Iris pigment epithelial cell (primary cell): ENCODE measurements at places on chromosomes 4 and X.

- no peak for DNase-seq
These were observed 5.7 kb downstream of the CLDN22 start for GRCh38 chr4:183314336-183314735.

GRCh38 chrX:14073071-14073470 is 43.4 kb upstream of the GEMIN8 start:
- DNase-seq: no peak

- peak; percentile 64 for DNase-seq
These were observed 33.1 kb downstream of the OSTC start for GRCh38 chr4:108683479-108683878.

DNA sequence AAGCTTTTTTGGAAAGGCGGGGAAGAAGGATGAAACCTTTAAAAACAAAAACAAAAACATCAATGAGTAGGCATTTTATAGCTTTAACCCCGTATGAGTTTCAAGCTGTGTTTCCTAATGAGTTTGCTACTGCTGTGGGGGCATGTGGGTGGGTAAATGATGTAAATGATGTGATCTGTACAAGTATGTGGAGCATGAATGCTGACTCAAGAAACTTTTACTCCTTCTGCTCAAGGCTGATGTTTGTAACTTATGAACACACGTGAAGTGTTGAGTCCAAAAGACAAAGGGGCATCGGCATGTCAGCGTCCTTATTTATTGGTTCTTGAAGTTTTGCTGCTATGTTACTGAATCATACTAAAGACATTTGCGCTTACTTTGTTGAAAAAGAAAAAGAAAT is 76.9 kb downstream of the CLCN4 start:
- DNase-seq: peak; percentile 34

DNA sequence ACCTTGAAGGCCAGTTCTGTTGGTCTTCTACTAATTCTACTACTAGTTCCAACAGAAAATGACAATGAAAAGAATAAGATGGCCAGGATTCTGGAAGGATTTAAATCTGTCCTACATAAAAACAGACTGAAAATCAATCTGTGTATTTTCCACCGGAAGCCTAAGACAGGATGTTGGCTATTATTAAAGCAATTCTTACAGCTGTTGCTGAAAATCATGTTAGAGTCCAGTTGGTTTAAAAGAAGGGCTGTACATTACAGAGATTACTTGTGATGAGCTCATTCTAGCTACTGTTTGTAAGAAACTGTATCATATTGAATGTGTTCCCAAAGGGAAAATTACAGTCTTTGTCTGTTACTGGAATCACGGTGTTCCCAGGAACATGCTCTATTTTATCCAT is 54.8 kb upstream of the MAGEB16 start:
- DNase-seq: no peak

DNA sequence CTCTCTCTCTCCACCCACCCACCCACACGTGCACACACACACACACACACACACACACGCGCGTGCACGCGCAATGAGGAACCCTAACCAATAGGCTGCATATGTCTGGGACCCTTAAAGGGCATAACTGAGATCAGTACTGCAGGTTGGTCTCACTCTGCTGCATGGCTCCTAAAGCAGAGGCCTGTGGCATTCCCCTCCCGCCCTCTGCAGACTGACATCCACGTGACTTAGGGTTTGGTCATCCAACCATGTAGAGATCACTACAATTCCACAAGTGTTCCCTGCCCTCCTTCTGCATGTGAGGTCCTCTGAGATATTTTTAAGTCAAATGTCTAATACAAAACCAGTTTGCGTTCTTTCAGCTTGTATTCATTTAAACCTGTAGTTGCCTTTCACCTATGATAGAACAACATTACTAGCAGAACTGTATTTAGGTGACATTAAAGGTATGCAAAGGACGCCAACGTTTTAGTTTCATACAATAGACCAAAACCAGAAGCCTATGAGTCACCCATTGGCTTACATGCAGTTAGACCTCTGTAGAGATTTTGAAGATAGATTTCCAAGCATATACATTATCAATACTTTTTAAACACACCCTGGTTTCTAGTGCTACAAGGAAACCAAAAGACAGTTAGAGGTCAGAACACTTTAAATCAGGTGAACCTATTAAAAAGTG is 10.1 kb downstream of the XAGE5 start:
- DNase-seq: no peak

GRCh38 chrX:120824021-120824420 is 51.6 kb downstream of the CT47B1 start:
- peak; percentile 55 for DNase-seq

GRCh38 chr4:185142912-185143600 is at the start of gene SLC25A4:
Gene SLC25A4, plus strand, starts transcription at chr4:185143266. Its CDS starts 107 bp downstream, at chr4:185143373.
- DNase-seq: peak; percentile 64

- DNase-seq: peak; percentile 87
These were observed 14.0 kb downstream of the SORCS2 start for GRCh38 chr4:7206385-7206784.

GRCh38 chr4:162163892-162164759 is at the start of gene FSTL5:
Gene FSTL5, minus strand, starts transcription at chr4:162164000. Its CDS starts 52,604 bp downstream, at chr4:162111396.
- DNase-seq: peak; percentile 82

DNA sequence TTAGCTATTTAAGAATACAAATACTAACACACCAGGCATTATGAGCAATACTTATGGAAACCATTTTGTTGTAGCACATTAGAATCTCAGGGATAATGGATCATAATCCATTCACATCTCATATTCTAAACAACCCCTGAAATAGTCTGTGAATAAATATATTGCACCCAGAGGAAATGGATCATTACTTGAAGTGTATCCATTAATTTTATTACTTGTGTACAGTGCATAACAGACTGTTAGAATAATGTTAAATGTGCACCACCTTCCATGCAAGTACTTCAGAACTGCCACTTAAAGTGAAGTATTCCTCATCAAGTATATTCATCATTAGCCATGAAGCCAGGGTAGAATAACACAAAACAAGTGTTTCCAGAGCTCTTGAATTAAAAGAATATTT is 715.5 kb downstream of the DMD start:
- DNase-seq: no peak

DNA sequence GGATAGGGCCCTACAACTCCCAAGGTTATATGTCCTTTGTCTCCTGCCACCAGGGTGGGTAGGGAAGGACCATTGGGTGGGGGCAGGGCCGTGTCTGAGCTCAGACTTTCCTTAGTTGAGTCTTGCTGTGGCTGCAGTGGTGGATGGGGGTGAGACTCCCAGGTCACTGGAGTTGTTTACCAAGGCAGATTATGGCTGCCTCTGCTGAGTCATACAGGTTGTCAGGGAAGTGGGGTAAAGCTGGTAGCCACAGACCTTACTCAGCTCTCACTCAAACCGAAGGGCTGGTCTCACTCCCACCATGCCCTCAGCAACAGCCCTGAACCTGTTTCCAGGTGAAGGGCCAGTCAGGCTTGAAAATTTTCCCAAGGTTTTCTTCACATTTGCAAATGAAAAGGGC is 58.8 kb upstream of the FAAH2 start:
- DNase-seq: no peak

- peak; percentile 95 for DNase-seq
These were observed 14.7 kb upstream of the ANXA5 start for GRCh38 chr4:121711263-121712000.

GRCh38 chr4:168631241-168632162 is 134.7 kb downstream of the PALLD start:
- DNase-seq: peak; percentile 71

- DNase-seq: no peak
These were observed 13.6 kb upstream of the SEPTIN6 start for GRCh38 chrX:119706616-119707015.

- peak; percentile 69 for DNase-seq
These were observed 944 bp downstream of the SNX25 start for GRCh38 chr4:185210102-185210981.

DNA sequence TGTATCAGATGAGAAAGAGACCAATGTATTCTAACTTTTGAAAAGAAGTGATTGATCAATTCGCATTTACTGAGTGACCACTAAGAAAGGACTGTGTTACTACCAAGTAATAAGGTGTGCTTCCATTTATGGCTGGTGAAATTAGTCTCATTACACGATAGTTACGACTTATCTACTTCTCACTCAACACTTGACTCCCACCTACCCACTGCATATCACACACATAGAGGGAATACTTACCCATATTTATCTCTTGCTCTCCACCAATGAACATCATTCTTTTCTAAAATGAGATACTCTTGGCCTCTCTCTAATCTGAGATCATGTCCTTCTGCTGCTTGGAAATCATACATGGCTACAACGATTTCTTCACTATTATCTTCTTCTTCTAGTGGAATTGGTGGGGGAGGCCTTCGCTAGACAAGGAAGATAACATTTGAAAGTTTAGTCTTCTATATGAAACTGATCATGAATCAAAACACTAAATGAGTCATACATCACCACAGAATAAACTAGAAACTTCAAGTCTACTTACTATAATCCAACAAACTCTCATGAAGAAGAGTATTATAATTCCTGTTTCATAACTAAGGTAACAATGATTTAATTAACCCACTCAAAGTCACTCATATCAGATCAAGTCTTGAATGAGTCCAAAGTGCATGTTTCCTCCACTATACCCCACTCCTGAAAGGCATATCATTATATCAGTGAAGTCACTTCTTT is 33.7 kb upstream of the TXK start:
- DNase-seq: peak; percentile 12

- no peak for DNase-seq
These were observed 45.3 kb downstream of the SHOX start for GRCh38 chrX:675955-676295.

DNA sequence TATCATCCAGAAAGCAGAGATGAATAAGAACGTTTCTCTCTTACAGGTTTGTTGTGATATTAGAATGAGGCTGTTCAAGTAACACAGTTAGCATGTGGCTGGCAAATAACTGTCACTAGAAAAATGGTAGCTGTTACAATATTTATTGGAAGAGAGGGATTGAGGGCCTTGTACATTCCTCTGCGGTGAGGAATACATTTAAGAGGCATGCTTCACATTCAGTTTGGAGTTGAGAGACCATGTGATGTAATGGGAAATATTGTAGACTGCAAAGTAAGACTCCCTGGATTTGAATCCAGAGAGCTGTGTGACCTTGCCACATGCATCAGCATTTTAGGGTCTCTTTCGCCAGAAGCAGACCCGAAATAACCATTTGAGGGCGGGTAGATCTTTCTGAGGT is 104.8 kb upstream of the KIT start:
- DNase-seq: no peak

DNA sequence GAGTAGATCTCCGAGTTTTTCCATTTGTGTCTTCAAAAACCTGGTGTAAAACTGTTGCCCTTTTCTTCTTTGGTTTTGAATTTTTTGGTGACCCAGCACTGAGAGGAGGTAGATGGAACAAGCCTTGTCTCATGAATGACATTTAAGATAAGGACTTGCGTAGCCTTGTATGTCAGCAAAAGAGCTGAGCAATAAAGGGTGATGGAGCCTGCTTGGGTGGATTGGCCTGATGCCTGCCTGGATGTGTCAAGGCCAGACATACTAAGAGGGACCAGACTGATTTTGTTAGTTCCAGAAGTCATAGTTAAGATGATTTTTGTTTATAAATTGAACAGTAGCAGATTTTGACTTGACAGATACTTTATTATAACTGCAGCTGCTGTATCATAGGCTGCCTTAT is 134.9 kb downstream of the POLA1 start:
- no peak for DNase-seq

DNA sequence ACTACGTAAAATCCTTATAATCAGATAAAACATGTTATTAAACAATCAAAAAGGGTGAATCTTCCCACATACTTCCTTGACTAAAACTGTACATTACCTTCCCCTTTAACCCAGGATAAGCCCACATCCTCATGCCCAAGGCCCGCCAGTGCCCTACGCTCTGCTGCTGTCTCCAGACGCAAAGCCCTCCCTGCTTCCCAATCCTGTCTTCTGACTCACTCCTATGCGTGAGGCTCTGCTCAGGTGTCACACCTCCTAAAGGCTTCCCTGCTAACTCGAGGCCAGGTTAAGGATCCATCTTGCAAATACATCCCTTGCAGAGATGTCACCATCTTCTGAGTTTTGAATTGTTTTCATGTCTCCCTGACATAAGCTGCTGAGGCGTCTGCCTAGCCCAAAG is 61.6 kb downstream of the STX18 start:
- no peak for DNase-seq

- no peak for DNase-seq
These were observed 15.8 kb downstream of the SMAD1 start for GRCh38 chr4:145497199-145498149.

DNA sequence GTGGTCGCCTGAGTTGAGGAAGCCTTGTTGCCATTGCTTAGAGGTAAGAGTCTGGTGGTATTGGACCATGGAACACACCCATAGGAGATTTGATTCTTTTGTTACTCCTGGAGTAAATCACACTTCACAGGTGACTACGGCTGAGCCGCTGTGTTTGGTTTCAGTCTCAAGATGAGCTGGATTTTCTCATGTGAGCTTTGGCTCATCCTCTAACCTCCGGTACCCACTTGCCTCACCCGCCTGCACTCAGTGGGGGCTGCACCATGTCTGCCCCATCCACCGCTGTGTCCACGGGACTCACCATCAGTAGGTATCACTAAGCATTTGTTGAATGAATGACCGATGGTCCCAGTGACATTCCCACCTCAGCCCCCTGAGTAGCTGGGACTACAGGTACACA is 52.7 kb downstream of the HTT-AS start:
- no peak for DNase-seq

DNA sequence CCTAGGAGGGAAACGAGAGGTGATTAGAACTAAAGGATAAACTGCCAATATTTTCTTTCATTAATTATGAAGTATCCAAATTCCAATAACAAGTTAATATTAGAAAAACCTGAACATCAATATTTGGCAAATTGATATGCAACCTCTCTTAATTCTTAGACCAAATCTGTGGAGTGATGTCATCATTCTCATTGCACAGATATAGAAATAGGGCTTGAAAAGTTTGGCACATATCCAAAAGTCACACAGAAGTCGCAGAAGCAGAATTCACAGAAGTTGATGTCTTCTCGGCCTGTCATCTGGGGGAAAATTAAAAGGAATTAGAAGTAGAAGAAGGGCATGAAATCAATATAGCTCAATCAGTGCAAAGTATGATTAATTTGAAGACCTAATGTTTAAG is 36.9 kb downstream of the ENPEP start:
- no peak for DNase-seq

DNA sequence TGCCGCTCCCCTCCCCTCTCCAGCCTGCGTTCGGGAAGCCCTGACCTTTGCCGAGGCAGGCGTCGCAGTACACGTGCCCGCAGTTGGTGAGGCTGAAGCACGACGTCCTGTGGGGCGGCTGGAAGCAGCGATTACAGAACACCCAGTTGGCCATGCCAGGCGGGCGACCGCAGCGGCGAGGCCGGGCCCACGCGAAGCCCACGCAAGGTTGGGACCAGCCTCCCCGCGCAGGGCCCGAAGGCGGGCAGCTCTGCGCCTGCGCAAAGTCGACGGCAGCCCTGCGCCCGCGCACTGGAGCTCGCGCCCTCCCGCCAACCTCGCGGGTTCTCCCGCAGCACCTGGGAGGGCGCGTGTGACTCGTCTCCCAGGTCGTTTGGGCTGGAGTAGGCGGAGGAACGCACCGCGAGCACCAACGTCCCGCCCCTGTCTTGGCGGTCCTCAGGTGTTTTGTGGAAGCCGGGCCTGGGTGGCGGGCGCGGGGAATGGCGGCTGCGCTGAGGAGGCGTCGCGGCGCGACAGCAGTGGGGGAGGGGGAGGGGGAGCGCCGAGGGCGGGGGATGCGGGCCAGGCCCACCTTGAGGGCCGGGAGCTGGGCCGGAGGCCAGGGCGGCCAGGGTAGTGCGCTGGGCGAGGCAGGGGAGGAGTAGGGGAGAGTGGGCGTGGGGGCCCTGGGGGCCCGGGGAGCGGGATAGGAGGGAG is at the start of gene RNF212:
Gene RNF212 (minus strand): TSS at position 254 of the 699 bp plus-strand sequence. CDS start 100 bp downstream, at position 154.
- DNase-seq: no peak

GRCh38 chr4:73777612-73778011 is 37.2 kb downstream of the CXCL8 start:
- DNase-seq: peak; percentile 65
